Suprapubic skin (tissue), 4 donors: ENCODE measurements at places on chromosomes 4 and X. TPM values are rescaled to one million over a fixed set of nuclear protein-coding genes. Genes with fewer than 3 reads are reported as not detected.

Gene GNRHR
- not detected for total RNA-seq

Gene CENPVL3
- not detected for total RNA-seq

Gene NEXMIF
- total RNA-seq, result 1.9 TPM

Gene KLHL4
- 0.32 TPM for total RNA-seq

Gene GASK1B
- total RNA-seq, result 9.7 TPM

DNA sequence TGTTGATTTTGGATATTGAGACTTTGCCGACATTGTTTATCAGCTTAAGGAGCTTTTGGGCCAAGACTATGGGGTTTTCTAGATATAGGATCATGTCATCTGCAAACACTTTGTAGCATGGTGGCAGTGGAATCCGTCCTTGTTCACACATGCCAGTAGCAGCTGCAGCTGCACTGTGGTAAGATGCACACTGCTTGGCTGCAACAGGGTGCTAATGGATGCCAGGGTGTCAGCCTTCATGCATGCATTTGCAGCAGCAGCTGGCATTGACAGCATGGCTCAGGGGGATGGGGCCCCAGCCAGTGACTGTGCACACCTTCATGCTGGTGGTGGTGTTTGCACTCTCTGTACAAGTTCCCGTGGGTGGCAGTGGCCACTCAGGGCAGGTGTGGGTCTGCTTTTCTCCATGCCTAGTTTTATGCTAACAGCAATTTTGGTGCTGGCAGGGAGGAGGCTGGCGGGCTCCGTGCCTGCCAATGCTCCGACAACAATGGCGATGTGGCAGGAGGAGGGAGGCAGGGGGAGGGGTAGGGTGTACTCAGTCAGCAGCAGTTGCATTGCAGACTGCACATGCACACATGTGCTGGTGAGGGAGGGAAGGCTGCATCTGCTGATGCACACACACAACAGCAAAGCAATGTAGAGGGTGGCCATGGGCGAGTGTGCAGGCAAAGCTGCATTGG, 37.5 kb downstream of the BEX3 start:
- no peak for DNase-seq

- no peak for DNase-seq
Measured at GRCh38 chr4:142519342-142519741, 326.8 kb downstream of the INPP4B start.

GRCh38 chr4:40253906-40254305, 57.1 kb downstream of the RHOH start:
- DNase-seq, result no peak

- DNase-seq, result no peak
Measured at GRCh38 chrX:50801135-50801534, 12.9 kb downstream of the SHROOM4 start.

DNA sequence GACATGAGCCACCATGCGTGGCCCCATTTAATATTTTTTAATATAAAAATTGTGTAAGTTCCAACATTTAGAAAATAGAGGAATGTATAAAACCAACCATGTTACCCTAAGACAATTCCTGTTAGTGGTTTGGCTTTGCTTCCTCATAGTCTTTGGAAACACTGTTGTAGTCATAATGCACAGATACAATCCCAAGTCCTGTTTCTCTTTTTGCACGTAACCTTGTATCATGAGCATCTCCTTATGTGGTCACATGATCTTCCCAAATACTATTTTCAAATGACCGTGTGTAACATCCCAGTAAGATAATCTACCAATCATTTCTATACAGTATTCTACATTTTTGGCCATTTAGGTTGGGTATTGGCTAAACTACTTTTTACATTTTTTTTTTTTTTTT, 13.9 kb upstream of the RHOH start:
- DNase-seq, result no peak

DNA sequence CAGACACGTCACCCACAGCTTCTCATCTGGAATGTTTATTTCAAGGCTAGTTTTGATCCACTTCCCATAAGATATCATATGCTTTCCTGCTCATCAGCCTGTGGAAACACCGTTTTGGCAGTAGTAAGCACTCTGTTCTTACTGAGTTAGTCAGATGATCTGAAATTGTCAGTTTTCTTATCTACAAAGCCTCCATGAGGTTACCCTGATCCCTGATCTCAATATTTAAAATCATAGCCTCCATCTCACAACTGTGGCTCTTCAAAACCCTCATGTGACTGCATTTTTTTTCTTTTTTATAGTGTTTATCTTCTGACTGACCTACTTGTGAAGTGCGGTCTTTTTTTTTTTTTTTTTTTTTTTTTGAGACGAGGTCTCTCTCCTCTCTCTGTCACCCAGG, 22.7 kb downstream of the BST1 start:
- DNase-seq, result no peak

DNA sequence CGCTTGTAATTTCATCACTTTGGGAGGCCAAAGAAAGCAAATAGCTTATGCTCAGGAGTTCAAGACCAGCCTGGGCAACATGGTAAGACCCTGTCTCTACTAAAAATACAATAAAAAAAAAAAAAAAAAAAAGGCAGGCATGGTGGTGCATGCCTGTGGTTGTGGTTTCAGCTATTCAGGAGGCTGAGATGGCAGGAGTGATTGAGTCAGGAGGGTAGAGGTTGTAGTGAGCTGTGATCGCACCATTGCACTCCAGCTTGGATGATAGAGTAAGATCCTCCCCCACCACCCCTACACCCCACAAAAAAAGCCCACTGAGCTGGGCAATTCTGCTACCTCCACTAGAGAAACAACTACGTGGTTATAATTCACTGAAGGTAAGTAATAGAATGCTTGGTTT, 118.8 kb upstream of the PCDH18 start:
- no peak for DNase-seq

- DNase-seq, result no peak
Measured at GRCh38 chr4:108590776-108591175, 29.6 kb upstream of the RPL34 start.

GRCh38 chr4:88320780-88321373, 36.5 kb upstream of the PPM1K start:
- DNase-seq, result no peak

GRCh38 chr4:18444206-18444605, 422.7 kb upstream of the LCORL start:
- DNase-seq, result no peak

DNA sequence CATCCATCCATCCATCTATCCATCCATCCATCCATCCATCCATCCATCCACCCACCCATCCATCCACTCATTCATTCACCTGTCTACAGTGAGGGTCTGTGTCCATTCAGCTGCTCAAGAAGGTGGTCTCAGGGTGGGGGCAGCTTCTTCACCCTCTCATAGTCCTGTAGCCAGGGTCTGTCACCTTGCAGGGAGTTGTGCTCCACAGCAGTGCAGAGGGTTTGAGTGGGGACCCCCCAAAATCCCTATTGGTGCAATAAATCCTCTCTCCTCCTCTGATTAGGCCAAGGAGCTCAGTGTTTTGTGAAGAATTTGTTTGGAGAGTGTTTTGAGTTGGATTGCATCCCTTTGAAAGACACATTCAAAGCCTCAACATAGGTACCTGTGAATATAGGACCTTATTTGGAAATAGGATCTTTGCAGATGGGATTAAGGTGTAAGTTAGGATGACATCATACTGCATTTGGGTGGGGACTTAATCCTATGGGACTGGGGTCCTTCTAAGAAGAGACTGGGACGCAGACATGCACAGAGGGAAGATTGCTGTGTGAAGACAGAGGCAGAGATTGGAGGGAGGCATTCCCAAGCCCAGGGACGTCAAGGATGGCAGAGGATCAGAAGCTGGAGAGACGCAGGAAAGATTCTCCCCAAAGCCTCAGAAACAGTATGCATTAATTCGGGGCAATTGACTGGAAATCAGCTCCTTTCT, 12.0 kb downstream of the P2RY8 start:
- DNase-seq, result no peak

DNA sequence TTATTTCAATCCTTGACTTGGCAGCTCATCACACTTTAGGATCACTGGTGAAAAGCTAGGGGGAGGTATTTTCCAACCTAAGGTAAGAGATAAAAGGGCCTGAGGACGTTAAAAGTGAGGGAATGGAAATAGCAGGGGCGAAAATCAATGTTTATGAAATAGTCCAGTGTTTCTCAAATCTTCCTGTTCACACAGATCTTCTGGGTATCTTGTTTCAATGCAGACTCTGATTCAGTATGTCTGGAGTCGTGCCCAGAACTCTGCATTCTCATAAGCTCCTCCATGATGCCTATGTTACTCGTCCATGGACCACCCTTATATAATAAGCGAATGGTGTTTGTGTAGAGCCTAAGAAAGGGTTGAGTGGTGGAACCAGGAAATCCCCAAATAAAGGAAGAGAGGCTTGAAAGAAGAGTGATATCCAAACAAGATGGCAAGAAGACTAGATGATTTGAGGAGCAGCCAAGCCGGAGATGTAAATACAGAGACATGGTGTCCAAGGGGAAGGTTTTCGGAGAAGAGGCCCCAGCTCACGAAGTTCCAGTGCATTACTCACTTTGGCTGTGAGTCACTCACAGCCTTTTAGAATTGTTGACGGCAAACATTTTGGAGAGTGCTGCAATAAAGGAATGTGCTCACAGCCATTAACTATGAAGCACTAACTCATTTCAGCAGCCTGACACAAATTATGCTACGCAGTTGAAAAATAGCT, 215.6 kb upstream of the PPARGC1A start:
- DNase-seq, result no peak

GRCh38 chr4:9923195-9923812, 98.0 kb downstream of the SLC2A9 start:
- DNase-seq, result no peak

- DNase-seq, result no peak
Measured at GRCh38 chrX:38893441-38893840, 92.2 kb downstream of the MID1IP1 start.

- no peak for DNase-seq
Measured at GRCh38 chrX:39893417-39894338, 204.1 kb downstream of the BCOR start.

DNA sequence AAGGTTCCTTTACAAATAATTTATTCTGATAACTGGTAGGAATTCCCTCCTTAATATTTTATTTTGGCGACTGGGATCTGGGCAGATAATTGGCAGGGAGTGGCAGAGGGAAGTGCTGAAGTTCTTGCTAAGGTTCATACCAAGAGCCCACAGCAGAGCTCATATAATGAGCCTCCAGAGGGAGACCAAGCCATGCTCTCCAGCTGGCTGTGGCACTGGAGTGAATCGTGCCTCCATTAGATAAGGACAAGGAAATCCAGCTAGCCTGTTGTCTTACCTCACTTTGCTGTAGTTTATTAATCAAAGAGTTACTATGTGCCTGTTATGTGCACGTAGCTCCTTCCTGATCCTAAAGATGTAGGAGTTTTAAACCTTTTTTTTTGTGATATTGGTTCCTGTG, 1.3 kb downstream of the ASB12 start:
- no peak for DNase-seq

DNA sequence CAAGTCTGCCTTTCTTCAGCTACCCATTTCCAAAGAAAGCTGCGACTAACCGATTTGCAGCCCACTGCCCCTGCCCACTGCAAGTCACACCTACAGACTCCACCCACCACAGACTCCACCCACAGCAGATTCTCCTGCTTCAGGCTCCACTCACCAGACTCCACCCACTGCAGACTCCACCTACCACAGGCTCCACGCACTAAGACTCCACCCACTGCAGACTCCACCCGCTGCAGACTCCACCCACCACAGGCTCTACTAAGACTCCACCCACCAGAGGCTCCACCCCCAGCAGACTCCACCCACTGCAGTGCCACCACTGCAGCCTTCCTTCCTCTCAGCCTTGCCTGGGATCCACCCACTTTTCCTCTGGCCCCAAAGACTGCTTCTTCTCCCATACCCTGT, 41.3 kb downstream of the ABLIM2 start:
- no peak for DNase-seq

DNA sequence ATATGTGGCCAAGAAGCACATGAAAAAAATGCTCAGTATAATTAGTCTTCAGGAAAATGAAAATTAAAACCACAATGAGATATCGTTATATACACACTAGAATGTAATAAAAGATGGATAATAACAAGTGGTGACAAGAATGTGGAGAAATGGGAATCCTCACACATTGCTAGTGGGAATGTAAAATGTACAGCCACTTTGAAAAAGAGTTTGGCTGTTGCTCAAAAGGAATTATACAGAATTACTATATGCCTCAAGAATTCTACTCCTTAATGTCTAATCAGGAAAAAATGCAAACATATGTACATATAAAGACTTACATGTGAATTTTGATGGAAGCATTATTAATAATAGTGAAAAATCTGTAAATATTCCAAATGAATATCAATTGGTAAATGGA, 102.2 kb downstream of the SPCS3 start:
- DNase-seq, result no peak

- no peak for DNase-seq
Measured at GRCh38 chr4:145665773-145666172, 14.2 kb upstream of the C4orf51 start.

- no peak for DNase-seq
Measured at GRCh38 chr4:132763465-132763864, 385.6 kb upstream of the PCDH10 start.

DNA sequence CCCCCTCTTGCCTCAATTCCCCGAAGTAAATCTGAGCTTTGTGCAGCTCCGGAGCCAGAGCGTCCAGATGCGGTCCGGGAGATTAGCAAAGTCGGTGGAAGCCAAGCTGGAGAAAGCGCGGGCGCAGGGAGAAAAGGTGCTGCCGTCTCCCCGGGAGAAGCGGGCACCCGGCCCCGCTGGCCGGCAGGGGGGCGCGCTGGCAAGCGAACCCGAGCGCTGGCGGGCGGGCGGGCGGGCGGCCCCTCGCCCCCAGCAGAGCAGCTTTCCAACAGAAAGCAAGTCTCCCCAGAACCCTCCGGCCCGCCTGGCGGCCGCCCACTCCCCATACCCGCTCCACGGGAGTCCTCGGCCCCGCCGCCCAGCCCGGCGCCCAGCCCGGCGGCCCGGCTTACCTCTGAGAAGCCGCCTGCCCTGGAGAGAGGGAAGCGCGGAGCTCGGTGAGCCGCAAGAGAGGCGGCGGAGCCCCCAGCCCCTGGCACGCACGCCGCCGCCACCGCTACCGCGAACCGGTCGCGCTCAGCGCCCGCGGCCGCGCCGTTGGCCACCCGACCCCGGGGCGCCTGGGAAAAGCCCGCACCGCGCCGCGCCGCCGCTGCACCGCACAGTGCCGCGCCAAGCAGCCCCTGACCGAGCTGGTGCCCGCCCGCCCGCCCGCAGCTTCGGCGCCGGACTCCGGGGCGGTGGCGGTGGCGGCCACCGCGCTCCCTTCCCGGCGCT, 529 bp upstream of the CITED1 start:
- DNase-seq, result no peak

DNA sequence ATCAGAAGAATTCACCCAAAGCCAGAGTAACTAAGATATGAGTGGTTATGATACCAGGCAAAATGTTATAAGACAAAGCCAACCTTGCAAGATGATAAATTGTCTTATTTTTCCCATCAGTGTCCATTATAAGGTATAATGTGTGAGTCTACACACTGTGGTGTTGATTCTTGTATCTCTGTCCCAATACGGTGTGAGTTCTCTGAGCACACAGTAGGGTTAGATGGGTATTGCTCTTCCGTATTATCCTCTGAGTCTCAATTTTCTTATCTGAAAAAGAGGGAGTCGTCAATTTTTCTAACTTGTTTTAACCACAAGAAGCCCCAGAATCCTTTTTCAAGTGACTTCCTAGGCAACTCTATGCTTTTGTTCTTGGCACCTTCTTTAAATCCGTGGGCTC, 69.9 kb downstream of the HMGB2 start:
- DNase-seq, result no peak
